Activated naive CD4-positive, alpha-beta T cell treated with Interleukin-2 at 50 U/mL for 16 hours (primary cell): ENCODE measurements at places on chromosomes 12 and 14.

DNA sequence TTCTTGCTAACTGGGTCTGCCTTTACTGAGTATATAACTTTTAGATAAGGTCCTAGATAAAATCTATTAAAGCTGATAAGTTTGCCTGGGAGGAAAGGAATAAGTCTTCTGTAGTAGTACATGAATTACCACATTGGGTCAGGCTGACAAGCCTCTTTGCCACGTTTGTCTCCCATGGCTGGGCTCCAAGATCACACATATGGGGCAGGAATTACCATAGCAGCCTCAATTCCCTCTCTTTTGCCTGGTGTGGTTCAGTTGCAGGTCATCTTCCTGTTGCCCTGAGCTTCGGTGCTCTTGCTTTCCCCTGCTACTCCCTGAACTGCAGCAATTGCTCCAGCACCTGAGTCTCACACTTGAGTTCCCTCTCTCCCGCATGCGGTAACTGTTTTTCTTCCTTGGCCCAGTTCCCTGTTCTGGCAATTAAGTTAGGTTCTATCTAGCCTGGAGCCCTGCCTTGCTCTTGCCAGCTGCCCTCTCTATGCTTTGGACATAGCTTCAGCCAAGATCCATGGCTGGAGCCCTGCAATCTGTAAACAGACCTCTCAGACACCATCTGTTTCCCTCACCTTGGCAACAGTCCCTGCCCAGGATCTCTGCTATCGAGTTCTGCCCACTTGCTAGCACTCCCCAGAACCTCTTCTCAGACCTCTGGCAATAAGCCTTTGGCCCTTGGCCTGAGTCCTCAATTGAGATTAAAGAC is 5.8 kb upstream of the GLT8D2 start:
- no peak for DNase-seq

- DNase-seq, result no peak
These were observed 24.7 kb downstream of the RNF34 start for GRCh38 chr12:121424624-121424975.

- DNase-seq, result no peak
These were observed 183.5 kb downstream of the PRKCH start for GRCh38 chr14:61504901-61505300.

- no peak for DNase-seq
These were observed 267.9 kb downstream of the TMEM132C start for GRCh38 chr12:128534906-128535305.

- DNase-seq, result no peak
These were observed 80.6 kb upstream of the DICER1 start for GRCh38 chr14:95237958-95238340.
